T-cell (primary cell): ENCODE measurements at places on chromosomes 7 and 10.

- DNase-seq, result no peak
Measured at GRCh38 chr10:117546020-117546580, 3.6 kb downstream of the EMX2 start.

DNA sequence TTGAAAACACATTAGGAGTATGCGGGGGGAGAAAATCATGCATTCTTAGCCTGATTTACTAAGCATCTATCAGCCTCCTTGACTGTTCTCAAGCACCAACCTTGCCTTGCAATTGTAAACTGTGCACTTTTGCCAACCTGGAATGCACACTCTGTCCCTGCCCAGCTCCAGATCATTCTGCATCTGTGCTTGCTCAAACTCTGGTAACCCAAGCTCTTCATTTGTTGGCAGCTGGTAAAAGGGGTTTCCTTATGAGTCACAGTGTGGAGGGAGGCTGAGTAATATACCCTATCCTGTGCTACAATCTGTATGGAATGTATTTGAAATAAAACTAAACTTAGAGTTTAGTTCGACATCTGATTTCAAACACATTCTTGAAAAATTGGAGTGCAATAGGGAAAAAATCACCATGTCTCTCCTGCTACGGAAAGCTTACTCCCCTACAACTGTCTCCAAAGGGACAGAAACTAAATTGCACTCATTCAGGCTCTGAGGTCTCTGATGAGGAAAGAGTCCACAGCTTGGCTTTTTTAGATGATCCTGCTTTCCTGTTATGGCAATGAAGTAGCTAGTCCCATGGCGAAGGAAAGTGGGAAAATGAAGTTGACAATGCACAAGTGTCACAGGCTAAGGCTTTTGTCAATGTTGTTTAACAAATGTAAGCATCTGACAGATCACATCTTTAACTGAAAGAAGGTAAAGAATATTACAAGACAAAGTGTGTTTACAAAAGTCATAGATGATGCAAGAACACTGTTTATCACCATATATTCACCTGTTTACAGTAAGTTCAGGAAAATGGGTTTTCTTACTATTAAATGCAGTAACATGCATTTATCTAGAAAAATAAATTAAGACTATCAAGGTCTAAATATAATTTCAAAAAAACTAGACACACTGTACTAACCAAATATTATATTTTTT lies 61.9 kb downstream of the TES start:
- DNase-seq, result no peak

- DNase-seq, result no peak
Measured at GRCh38 chr10:127119936-127120335, 76.5 kb downstream of the INSYN2A start.

DNA sequence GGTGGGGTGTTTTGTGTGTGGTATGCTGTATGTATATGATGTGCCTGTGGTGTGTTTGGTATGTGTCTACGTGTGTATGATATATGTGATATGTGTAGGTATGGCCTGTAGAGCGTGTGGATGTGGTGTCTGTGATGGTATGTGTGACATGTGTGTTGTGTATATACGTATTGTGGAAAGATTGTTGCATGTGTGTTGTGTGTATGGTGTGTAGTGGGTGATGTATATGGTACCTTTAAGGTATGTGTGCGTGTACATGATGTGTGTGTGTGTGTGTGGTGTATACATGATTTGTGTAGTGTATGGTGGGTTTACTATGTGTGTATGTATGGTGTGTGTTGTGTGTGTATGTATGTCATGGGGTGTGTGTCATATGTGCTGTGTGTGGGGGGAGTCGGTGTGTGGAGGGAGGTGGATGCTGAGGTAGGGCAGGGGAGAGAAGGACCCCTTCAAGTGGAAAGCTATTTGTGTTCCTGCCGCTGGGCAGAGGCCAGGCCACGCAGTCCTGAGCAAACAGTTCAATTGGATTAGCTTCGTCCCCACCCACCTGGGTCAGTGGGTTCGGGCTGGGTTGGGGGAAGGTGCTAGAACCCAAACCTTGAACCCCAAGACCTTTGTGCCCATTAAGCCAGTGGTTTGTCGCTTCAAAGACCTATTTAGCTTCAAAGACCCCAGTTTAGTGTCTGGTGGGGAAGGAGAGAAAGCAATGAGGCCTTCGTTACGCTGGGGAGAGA lies 1.9 kb upstream of the TRPV6 start:
- DNase-seq, result no peak

- DNase-seq, result no peak
Measured at GRCh38 chr10:66803174-66803573, 122.7 kb upstream of the LRRTM3 start.

- DNase-seq, result no peak
Measured at GRCh38 chr7:148973256-148973655, 55.0 kb downstream of the PDIA4 start.

DNA sequence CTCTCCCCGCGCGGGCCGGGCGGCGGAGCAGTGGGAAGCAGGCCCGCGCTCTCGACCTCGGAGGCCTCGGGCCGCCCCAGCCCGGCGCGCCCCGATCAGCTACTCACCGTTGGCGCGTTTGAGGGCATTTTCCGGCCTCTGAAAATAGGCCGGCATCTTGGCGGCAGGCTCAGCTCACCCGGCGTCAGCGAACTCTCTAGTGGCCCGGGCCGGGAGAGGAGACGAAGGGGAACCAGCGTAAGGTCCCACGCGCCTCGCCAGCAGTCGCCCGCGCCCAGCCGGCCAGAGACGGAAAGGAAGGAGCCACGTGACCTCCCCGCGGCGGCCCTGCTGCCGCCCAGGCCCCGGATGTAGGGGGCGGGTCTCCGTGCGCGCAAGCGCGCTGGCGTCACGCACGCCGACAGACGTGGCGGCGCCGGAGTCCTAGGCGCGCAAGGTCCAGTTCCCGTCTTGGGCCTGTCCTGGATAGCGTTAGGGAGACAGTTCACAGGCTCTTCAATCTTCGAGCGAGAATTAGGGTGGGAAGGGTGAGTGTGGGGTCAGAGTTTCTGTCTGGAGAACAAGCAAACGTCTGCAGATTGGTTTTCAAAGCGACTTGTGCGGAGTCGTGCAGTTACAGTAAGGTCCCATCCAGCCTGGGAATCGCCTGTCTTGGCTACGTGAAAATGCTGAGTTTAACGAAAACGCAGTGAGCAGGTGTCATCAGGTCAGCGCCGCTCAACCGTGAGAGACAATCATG lies at the start of gene EIF3A:
Gene EIF3A, minus strand, starts transcription at position 297 of the 739 bp plus-strand sequence. Its CDS starts 141 bp downstream, at position 156.
- DNase-seq, result peak; percentile 87

DNA sequence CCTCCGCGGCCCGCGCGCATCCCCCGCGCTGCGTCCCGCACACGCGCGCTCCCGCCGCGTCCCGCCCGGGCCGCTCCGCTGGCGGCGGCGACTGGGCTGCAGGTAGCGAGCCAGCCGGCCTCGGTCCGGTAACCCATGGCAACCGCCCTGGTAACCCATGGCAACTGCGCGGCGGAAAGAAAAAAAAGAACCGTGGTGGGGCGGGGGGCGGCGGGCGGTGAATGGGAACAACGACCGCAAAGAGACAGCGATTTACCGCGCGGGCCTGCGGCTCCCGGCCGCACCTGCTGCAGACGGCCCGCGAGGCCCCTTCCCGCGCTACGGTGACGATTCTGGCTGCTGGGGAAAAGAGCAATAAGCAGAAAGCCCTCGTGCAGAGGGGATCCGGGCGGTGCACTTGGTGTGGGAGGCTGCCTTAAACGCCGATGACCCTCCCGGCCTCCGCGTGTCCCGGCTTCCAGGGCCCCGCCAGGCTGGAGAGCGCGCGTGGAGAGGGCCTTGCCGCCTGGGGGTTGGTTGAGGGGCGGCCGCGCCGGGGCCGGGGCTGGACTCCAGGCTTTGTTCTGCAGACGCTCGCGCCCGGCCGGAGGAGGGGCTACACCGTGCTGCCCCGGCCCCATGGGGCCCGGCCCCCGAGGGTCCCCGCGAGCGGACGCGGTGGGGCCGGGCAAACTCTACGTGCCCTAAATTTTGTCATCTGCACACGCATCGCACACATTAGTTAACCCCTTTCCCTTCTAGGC lies 84.7 kb downstream of the SNX10 start:
- no peak for DNase-seq

DNA sequence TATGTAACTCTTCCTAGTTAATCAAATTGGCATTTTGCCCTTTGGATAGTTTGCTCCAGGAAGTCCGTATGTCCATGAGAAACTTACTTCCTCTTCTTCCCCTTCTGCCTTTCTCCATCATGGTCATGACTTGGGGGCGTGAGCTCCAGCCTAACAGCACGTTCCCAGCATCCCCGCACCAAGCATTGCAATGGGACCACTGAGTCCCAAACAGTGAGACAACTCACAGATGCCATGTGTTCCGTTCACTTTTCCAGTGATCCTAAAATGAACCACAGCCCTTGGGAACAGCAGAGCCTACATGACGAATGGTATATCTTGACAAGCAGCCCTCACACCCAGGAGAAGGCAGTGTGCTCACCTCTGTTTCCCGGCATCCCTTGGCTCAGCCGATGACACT lies 10.7 kb downstream of the BTBD16 start:
- no peak for DNase-seq

DNA sequence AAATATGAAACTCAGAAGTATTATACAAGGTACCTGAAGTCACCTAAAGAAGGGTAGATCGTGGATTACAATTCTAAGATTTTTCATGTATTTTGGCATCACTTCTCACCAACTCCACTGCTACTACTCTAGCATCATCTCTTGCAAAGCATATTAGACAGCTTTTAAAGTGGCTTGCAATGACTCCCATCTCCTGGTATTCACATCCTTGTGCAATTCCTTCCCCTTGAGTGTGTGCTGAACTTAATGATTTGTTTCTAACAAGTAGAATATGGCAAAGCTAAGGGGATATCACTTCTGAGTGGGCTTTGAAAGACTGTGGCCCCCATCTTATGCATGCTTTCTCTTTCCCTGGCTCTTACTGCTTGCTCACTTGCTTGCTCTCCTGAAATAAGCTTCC lies 280.2 kb downstream of the SNX13 start:
- no peak for DNase-seq

GRCh38 chr10:89373916-89374711 lies 3.7 kb upstream of the IFIT1B start:
- DNase-seq, result no peak

GRCh38 chr7:146249272-146249671 lies 132.7 kb downstream of the CNTNAP2 start:
- DNase-seq, result no peak

DNA sequence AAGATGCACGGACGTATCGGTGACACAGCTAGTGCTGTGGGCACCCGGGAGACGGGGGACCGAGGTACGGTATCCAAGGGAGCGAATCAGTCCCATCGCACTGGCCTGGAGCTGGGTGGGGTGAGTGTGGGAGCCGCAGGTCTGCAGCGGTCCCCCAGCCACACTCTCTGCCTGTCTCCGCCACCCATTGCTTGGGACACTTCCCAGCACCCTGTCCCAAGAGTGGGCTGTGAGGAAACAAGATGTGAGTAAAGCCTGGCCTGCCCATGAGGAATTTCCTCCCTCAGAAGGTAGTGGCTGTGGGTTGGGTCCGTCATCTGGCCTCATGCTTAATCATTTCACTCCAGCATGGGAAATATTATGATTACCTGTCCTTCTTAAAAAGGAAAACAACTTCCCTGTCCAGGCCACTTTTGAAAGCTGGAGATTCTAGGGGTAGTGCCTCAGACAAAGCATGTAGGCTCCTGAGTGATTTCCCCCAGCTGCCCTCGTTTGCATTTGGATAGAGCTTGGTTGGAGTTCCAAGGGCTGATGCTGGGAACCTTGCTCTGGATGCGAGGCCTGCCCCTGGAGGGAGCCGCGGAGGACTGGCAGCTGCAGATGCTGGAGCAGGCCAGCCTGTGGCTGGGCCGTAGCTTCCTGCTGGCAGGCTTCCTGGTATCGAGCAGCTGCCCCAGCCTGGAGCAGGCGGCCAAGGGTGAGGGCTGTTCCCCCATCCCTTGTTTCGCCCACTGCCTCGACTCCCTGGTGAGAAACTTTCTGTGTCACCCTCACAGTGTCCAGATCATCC lies 6.2 kb upstream of the ACTR3C start:
- DNase-seq, result no peak
